ENCODE measurements at places on chromosomes 3 and 15.

- peak; percentile 59 for DNase-seq
Observed at GRCh38 chr3:108100906-108101660, 10.3 kb upstream of the CD47 start.

GRCh38 chr15:76150971-76151598, 91.3 kb downstream of the TMEM266 start:
- peak; percentile 90 for DNase-seq

DNA sequence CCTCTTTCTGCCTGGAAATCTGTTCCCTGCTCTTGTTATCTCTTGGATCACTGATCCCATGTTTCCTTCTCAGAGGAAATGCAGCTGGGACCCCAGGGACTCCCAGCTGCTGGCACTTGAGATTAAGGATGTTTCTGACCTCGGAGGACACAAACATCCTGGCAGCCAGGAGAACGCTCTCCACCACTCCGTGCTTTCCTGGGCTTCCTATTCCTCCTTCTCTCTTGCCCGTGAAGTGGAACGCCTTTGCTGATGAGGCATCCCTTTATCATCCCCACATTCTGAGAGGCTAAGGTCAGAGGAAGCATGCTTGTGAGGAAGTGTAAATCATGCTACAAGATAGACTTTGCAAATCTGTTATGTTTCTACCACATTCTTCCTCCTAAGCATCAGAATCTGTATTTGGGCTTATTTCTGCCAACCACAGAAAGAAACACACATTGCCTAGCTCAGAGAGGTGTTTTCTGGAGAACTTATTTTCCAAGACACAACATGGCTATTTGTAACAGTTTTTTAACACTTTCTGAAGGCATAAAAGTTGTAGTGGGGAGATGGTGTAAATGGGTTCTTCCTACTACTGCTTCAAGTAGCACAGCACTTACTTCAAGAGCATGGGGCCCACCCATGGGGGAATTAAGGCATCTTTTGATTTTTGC, 25.6 kb upstream of the LDHAL6B start:
- DNase-seq: no peak

GRCh38 chr3:64765947-64766346, 78.1 kb upstream of the ADAMTS9 start:
- DNase-seq: no peak

DNA sequence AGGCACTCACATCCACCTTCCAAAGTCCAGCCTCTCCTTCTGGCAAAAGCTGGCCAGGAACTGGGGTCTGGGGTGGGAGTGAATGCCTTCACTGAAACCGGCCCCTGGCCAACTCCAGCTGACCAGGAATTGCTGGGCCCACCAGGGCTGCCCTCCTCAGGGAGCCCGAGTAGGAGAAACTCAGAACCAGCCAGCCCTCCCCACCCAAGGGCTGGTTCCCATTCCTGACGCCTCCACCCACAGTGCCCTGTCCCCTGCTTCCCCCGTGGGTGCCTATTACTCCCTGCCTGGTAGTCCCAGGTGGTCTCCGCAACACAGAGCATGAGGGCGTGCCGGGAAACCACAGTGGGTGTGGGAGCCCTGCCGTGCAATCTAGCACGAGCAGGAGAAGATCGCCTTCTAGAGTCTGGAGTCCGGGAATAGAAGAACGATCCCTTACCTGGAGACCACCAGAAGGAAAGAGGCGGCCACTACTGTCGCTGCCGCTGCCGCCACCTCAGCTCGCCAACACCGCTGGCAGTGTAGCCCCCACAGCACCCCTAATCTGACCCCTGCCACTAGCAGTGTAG, 178.8 kb downstream of the POTEB3 start:
- DNase-seq: no peak

- no peak for DNase-seq
Observed at GRCh38 chr3:126926684-126927400, 56.1 kb upstream of the PLXNA1 start.

DNA sequence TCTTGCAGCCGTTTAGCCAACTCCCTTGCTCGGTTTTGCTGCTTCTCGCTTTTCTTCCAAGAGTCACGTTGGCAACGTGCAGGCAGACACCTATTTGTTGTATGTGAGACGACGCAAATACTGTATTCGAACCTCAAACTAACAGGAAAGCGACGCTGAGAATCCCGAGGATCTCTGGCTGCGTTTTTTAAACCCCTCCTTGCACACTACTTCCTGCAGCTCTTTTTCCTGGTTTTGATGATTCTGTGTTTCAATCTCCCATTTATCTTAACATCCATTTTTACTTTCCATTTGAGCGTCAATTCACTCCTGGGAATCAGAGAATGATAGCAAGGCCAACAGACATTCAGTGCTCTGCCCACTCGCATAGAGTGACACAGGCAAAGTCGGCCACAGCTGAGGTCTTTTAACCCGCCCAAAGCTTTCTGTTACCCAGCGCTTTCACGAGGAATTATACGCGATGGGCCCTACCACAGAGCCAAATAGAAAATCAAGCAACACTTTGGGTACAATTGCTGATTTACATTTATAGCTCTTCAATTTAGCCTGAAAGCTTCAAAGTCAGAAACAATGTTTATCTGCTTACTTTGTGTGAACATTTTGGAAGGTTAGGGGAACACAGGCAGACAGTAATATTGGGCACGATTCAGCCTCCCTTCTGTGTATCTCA, 1.6 kb upstream of the ANXA2 start:
- DNase-seq: no peak

DNA sequence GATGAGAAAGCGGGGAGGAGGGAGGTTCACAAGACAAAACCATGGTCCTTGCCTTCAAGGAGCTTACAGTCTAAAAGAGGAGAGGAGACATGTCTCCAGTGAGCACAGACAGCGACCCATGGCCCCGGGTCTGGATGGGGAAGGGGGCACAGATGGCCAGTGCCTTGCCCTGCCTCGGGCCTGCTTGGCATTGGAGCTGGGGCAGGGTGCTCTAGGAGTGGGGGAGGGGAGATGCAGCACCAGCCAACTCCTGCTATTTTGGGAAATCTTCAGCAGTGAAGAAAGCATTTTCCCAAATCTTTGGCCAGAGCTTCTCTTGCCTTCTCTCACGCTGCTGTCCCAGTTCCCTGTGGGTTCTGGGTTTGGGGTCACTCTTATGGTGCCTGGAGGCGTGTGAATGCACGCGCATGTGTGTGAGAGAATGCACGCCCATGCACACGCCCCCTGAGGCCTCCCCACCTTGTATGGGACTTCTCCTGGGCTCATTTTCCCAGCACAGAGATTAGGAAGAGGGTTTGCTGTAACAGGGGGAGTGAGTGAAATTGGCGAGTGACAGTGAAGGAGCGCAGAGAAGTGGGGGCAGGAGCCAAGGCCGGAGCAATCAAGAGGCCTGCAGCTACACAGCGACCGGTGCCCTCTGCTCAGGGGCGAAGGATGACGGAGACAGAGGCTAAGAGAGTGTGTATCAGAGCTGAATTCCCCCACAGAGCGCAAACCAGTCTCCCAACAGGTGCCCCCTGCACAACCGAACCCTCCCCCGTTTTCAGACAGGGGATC, 71.5 kb downstream of the SEMA5B start:
- no peak for DNase-seq

DNA sequence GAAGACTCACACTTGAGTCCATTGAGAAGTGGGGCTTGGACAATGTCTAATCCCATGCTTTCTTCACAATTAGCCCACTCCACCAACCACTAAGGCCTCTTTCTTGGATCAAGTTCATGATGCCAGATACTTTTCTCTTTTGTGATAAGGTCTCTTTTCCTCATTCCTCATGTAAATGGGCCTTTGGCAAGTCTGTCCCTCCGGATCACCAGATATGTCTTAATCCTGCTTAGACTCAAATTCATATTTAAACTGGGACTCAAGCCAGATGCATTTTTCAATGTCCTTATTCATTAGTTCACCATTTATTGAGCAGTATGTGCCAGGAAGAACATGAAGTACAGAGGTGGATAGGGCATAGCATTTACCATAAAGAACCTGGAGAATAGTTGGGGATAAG, 671.1 kb downstream of the TBL1XR1 start:
- no peak for DNase-seq

DNA sequence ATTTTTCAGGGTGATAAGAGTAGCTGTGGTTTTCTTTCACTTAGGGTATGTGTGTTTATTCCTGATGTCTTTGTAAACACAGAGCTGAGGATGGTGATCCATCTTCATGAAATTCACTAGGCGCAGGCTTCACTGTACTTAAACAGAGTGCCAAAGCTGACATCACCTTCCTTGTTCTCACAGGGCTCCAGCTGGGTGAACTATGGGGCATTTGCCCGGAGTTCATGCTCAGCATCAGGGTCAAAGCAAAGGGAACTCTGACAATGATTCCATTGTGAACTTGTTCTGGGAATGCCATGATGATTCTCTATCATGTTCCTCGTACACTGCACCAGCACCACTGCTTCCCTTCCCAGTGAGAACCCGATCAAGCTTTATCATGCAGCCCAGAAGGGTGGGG, 184.8 kb upstream of the P2RY1 start:
- DNase-seq: no peak

DNA sequence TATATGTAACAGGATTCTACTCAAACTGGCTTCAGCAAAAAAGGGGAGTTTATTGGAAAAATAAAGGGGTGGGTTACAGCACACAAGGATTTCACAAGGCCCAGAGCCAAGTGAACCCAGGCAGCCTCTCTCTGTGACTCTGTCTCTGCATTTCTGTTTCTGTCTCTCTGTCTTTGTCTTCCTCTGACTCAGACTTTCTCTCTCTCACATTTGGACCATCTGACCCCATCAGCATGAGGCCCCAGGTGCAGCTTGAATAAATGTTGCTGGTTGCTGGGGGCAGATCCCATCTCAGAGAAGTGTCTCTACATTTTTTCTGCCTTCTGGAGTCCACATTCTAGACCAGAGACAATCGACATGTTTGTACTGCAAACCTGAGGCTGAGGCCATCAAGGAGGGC, 45.0 kb downstream of the RPLP1 start:
- peak; percentile 12 for DNase-seq

DNA sequence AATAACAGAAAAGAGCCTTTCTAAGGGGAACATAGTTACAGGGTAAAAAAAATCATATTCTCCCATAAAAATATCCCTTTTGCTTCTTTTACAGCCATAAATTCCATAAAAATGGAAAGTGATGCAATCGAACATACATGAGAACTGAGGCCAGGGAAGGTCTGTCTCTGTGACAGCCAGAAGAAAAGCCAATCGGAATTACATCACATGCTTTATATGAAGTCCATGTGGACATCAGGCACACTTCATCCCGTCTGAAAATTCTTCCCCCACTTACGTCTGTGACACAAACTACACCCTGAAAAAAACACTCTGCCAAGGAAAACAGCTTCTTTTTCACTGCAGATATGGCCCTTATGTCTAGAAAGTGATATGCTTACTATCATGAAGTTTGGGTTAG, 323.5 kb downstream of the ERC2 start:
- no peak for DNase-seq

DNA sequence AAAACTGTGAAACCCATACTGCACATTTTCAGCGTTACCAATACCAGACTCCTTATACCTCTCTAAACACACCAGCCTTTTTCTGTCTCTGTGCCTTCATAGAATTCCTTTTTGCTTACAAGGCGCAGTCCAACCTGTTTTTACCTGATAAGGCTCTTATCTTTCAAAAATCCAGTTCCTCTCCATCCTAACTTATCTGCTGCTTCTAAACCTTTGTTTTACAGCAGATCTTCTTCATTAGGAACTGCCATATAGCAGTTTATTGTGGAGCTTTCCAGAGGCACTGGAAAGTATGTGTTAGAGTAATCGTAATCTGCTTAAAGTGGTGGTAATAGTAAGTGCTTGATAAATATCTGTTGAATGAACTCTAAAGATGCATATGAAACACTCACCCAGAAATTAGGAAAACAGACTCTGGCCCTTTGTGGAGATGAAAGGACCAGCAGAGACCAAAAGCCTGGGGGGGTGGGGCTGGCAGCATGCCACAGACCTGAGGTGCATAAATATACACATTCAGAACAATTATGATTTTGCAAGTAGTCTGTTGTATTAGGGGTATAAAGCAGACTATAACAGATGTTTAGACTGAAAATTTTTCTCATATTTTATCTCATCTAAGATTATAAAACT, 29.3 kb downstream of the PPP2R3A start:
- no peak for DNase-seq

- no peak for DNase-seq
Observed at GRCh38 chr15:41333026-41333562, 413 bp downstream of the NUSAP1 start.

DNA sequence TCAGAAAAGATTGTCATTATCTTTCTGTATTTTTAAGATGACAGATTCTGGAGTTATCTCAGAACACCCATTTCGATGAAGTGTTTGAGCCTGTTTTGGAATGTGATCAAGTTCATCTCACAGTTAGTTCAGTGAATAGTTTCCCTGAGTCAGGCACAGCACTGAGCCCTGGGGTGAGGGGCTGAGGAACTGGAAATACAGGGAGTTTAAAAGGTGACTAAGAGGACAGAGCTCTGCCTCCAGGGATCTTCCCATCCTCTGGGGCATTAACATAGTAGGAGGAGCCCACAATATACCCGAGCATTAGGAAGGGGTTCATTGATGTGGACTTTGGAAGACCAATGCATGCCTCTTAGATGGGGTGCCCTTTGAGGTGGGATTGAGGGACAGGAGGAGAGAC, 355.1 kb downstream of the CLSTN2 start:
- no peak for DNase-seq

DNA sequence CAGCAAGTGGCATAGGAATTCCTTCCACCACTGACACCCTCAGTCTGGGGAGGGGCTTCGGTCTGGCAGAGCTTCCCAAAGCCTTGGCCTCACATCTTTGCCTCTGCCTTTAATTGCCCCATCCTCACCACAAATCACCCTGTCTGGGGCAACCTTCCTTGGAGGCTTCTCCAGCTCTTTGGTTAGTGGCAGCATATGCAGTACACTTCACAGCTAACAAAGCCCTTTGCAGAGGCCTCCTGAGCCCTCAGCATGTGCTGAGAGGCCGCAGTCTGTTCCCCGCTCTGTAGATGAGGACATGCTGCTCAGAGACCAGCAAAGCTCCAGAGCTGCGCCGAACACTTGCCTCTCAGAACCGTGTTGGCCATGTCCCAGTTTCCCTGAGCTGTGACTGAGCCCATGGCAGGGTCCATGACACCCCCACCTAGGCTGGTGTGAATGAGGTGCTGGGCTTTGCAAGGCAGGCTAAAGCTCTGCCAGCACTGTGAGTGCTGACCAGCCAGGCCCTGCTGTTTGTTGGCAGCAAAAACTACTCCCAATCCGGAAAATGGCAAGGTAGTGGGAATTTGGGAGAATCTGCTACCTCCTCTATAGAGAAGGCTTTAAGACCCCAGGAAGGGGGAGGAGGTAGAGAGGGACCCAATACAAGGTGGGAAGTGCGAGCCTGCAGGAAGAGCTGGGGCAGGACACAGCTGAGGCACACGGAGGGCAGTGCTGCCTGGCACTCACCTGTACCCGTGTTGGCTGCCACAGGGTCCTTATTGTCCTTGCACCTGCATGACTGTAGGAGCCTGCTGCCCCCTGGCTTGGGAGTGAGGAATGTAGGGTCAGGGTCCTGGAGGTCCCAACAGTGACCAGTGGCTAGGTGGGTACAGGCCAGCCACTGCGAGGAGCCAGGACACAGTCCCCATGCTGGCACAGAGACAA, 8.4 kb upstream of the KLF15 start:
- no peak for DNase-seq

- DNase-seq: peak; percentile 38
Observed at GRCh38 chr3:149813367-149814281, 609 bp downstream of the RNF13 start.
